NK-92 treated with Interleukin-12 subunit alpha and Interleukin-12 subunit beta, amount 100 ng/mL, for 24 hours (cell line): ENCODE measurements at places on chromosomes 3 and 15.

DNA sequence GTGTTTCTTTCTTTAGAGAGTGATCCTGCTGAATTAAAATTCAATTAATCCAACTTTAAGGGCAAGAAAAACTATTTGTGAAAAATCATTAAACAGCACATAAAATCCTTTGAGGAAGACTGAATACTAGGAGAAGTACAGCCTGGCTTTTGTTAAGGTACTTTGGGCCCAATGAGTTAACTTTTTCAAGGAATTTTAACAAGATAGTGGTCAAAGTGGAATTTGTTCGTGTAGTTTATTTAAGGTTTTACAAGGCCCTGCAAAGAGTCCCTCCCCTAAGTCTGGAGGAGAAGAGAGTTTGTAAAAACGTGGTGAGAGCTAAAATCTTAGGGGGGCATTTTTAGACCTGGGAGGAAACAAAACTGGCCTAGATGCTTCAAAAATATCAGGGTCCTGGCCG lies 26.0 kb upstream of the TRIM71 start:
- no peak for DNase-seq

- no peak for DNase-seq
Observed at GRCh38 chr15:38687340-38687739, 122.7 kb upstream of the RASGRP1 start.

DNA sequence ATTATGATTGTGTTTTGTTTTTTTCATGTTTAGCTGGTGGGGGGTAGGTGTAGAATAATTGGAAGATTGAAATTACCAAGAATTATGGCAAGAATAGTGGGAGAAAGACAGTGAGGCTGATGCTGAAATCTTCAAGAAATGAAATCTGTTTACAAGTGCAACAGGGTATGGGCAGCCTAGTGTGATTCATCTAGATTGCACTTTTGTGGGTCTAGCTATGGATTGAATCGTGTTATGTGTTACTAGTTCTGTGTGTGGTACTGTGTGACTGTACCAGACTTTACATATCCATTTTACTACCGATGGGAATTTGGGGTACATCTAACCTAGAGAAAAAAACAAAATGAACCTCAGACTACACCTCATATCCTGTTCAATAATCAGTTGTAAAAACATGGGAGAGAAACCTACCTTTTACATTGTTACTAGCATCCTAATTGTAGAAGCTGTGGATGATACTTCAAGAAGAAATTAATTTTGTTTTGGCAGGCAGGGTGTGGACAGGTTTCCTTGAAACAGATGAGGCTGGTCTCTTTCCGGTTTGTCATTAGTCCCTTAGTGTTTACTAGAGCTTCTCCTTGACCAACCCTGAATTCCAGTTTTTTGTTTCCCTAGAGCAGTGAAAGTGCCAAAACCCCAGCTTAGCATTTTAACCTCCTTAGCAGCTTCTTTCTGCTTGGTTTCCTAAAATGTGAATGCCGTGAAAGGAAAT lies 47.9 kb downstream of the OPA1 start:
- DNase-seq, result no peak

DNA sequence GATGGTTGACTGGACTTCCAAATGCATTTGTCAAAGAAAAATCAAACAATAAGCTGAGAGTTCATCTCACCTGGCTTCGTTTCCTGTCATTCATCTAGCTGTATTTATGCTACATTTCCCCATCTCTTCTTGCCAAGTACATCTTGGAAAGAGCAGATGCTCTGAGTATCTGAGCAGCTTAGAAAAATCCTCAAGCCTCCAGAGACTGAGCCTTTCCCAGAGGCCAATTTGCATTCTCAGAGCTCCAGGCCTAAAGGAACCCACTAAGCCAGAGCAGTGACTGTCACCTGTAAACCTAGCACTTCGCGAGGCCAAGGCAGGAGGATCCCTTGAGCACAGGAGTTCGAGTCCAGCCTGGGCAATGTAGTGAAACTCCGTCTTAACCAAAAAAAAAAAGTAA lies 100.5 kb downstream of the XXYLT1 start:
- no peak for DNase-seq

GRCh38 chr3:52703341-52703740 lies 2.2 kb downstream of the GLT8D1 start:
- no peak for DNase-seq

- DNase-seq, result no peak
Observed at GRCh38 chr15:100429116-100429728, 87.4 kb upstream of the ADAMTS17 start.

DNA sequence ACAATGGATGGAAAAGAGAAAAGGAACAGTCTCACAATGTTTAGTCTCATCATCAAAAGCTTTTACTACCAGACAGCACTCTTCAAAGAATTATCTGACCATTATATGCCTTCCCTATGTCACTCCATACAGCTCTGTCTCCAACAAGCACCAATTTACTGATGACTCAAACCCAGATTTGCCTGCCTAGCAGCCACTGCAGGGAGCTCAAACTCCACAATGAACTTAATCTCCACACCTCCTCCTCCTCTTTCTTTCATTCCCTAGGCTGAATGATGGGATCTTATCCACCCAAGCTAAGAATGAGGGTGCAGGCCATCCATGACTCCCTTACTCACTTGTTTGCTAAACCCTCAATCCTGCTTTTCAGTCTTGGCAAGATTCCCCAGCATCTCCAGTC lies 45.5 kb downstream of the NBEAL2 start:
- DNase-seq, result no peak

DNA sequence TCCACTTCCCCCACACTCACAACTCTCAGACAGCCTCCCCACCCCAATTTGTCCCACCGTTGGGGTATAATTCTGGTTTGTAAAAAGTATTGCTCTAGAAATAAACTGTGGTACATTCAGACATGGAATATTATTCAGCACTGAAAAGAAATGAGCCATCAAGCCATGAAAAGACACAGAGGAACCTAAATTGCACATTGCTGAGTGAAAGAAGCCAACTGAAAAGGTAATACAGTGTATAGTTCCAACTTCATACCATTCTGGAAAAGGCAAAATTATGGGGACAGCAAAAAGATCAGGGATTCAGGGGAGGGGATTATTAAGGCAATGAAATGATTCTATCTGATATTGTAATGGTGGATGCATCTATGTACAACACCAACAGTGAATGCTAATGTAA lies 10.5 kb downstream of the ANXA2 start:
- DNase-seq, result no peak

DNA sequence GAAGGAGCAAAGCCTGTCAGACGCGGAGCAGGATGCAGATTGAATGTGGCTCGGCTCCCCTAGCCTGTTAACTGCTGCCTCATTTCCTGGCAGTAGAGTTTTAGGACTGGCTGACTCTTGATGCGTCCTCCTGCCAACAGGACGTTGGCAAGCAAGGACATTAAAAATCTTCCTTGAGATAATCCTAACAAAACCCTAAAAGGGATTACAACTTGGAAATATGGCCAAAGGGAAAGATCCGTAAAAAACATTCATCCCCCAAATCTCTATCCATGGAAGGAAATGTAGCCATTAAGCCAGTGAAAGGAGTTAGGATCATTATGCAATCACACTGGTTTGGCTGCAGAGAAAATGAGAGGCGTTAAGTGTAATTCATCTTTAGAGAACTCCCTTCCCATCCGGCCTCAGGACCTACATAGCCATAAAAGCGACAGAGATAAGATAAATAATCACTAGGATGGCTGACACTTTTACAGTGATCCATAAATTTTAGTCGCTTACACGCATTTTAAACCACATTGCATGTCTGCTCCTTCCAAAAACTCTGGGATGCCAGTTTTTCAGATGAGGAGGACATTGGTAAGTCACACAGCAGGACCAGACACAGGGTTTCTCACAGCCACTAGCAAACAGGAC lies 44.5 kb upstream of the C3orf80 start:
- DNase-seq, result no peak

DNA sequence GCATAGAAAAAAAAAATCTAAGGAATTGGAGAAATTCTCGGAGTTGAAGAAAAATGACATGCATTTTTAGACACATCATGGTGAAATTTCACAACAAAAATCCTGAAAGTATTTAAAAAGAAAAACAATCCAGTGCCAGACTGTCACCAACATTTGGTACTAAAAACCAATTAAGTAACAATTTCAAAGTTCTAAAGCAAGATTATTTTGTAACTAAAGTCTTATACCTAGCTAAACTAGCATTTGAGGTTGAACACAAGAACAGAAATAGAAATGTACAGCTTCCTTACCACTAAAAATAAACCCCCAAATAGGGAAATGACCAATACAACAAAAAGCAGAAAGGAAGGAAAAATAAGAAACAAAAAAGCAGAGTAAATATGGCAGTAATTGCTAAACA lies 11.9 kb downstream of the TOMM70 start:
- no peak for DNase-seq

- DNase-seq, result no peak
Observed at GRCh38 chr3:47491777-47492176, 16.0 kb upstream of the SCAP start.

GRCh38 chr3:155323063-155323666 lies 29.7 kb upstream of the STRIT1 start:
- DNase-seq, result no peak

DNA sequence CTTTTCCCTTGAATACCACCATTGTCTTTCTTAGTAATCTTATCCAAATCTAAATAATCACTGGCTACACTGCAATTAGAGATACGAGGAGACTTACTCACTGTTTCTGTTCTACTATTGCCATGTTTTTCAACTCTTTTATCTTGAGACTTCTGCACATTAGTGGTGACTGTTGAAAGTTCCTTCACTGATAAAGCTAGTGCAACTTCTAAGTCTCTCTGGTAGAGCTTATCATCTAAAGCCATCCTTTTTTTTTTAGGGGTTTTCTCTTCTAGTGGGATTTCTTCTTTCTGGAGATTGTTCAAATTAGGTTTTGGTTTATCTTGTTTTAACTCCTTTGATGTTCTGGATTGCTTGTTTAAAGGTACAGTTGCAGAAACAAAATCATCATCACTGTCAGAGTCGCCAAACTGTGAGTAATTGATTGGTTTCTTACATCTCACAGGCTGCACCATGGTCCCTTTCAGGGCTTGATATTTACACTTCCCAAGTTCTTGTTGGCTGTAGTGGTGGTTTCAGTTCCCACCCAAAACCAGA lies 37.7 kb downstream of the NCK1 start:
- no peak for DNase-seq

DNA sequence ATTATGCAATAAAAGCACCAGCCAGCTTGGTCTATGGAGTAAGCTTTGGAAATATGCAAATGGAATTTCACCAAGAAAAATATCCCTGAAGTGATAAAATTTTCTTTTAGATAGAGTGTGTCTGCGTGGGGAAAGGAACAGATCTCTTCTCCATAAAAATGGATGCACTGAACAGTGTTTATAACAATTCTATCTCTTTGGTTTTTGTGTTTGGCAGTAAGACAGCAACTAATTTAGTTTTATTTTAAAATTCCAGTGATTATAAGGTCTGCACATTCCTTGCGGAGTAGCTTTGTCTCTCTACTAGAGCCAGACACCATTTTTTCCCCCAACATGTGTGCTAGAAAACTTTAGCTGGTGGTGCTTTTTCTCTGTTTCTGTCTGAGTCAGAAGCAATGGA lies 712.4 kb downstream of the GRM7 start:
- DNase-seq, result no peak

- DNase-seq, result no peak
Observed at GRCh38 chr3:38493031-38493430, 3.1 kb upstream of the EXOG start.

GRCh38 chr15:59998950-59999611 lies 5.0 kb upstream of the FOXB1 start:
- no peak for DNase-seq

DNA sequence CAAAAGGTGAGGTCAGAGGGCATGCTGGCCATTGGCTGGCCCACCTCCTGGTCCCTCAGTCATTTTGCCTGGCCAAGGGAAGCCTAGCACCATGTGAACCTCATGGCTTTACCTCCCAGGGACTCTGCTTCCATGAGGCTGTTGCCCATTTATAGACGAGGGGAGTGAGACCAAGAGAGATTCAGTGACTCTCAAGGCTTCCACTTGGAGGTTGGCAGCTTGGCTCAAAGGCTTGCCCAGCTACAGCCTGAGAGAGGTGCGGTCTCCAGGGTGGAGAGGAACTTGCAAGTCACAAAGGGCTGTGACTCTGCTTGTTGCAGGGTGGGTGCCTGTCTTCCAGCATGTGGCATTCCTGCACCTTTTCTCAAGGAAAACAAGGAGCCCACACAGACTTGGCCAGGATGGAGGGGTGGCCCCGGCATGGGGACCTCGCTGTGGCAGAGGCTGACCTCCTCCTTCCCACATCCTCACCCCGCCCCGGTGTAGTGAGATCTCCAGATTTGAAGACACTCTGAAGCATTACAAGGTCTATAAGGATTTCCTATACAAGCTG lies 24.5 kb downstream of the CFAP100 start:
- no peak for DNase-seq

- DNase-seq, result no peak
Observed at GRCh38 chr3:197205675-197206074, 92.7 kb downstream of the DLG1 start.

DNA sequence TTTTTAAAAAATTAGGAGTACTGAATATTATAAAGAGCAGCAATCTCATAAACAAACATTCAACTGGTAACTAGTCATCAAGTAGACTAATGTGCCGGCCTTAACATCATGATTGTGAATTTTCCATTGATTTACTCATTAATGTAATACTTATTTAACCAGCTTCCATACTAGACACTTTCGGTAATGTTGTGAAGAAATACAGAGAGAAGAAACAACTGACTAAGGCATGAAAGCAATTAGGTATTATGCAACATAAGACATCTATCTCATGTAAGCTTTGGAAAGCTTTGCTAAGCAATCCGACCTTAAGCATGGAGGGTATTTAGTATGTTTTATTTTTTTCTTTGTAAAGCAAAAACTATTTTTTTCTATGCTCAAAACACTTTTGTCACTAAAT lies 108.0 kb downstream of the IL1RAP start:
- no peak for DNase-seq

DNA sequence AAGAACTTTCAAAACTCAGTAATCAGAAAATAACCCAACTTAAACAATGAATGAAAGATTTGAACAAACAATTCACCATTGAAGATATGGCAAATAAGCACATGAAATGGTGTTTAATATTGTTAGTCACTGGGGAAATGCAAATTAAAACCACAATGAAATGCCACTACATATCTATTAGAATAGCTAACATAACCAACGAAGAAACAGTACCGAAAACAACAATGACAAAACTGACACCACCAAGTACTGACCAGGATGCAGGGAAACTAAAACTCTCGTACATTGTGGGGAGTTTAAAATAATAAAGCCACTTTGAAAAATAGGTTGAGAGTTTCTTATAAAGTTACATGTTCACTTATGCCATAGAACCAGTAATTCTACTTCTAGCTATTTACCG lies 69.1 kb downstream of the KBTBD8 start:
- no peak for DNase-seq

- DNase-seq, result no peak
Observed at GRCh38 chr3:15498431-15499214, 22.9 kb downstream of the COLQ start.

DNA sequence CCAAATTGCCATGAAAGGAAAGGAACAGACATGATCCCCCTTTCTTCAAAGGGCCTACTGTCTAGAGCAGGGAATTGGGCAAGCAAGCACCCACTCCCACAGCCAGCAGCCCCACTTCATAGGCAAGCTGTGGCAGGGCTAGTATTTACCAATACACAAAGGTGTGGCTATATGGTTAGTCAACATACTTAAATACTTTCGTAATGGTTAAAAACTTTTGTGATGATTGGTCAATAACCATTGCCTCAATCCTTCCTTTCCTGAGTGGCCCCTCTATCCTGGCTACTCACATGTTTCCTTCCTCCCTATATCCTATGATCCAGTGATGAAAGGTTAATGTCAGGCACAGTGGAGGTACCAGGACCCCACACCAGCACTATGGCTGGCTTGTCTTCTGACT lies 30.1 kb upstream of the ARL8B start:
- no peak for DNase-seq
